ENCODE measurements at places on chromosomes 6 and 20.

DNA sequence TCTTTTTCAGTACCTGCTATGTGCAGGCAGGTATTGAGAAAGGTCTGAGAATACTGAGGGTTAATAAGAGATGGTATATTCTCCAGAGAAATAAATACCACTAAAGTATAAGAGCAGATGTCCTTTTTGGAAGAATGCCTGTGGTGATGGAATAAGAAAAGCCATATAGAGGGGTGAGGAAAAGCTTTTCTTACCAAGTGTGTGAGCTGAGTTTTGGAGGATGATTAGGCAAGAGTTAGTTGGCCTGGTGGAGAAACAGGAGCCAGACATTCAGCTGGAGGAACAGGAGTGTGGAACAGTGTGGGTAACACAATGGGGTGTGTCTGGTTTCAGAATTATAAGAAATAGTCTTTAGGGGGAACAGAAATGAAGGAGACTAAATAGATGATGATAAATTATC is 19.9 kb downstream of the ZNF451 start:
- no peak for DNase-seq

- no peak for DNase-seq
Measured at GRCh38 chr6:160013987-160014868, 45.3 kb downstream of the IGF2R start.

GRCh38 chr6:3654898-3655297 is 96.6 kb downstream of the PXDC1 start:
- DNase-seq: no peak

GRCh38 chr6:1226277-1227099 is 85.4 kb upstream of the FOXQ1 start:
- no peak for DNase-seq
